ENCODE measurements at places on chromosomes 2 and 18.
A peak's percentile ranks its signal among the peaks of the same experiment; 100 is the strongest.

DNA sequence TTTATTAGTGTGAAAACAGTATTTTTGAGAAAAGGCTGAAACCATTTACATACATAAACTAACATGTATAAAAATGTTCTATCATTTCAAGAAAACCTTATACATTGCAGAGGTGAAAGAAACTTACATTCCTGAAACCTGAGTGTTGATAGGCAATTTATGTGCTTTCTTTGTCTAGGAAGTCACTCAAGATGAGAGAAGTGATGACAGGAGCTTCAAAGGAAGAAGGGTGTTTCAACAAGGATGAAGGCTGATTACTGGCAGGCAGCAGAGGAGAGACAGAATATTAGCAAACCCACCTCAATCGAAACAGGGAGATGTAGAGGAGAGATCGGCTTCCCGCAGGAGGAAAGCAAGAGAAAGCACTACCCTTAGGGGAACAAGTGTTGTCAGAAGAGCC is 124.9 kb downstream of the PRELID3A start:
- DNase-seq: no peak

GRCh38 chr2:12419803-12420202 is 296.9 kb upstream of the TRIB2 start:
- no peak for DNase-seq

GRCh38 chr18:58117786-58118403 is 73.9 kb downstream of the NEDD4L start:
- DNase-seq: peak; percentile 76

DNA sequence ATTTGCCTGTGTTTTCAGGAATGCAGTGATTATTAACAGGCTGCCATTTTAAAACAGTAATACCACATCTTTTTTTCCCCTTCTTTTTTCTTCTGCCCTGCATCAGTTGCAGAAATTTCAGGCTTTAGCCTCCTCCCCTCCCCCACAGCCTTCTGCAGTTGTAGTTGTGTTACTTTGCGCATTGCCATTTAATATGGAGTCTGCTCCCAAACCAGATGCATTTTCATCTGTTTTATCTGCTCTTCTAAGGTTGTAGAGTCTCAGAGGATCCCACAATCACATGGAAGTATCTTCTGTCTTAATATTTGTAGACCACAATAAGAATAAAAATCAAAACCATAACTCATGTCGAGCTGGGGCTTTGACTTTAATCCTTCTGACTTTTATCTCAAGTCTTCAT is 3.8 kb downstream of the ASXL3 start:
- no peak for DNase-seq

- DNase-seq: no peak
Measured at GRCh38 chr2:235711527-235711926, 217.7 kb downstream of the AGAP1 start.

GRCh38 chr2:96325884-96326255 is 753 bp downstream of the ITPRIPL1 start:
- no peak for DNase-seq

- DNase-seq: no peak
Measured at GRCh38 chr18:9726936-9727335, 18.8 kb downstream of the RAB31 start.

GRCh38 chr2:71700658-71701397 is 247.5 kb downstream of the DYSF start:
- peak; percentile 80 for DNase-seq

DNA sequence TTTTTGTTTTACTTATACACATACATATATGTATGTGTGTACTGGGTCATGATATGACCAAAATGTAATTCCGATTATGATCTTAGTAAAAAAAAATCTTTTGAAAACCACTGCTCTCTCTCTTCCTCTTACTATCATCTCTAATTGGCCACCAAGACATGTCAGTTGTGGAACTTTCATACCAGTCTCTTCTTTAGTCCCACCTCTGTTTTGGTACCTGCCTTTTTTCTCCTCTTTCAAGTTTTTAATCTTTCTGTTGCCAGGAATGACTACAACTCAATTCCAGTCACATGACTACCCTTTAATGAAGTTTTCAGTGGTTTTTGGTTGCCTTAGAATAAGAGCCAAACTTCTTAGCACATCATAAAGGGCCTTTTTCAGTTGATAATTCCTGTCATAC is 17.1 kb downstream of the RBM44 start:
- DNase-seq: no peak

DNA sequence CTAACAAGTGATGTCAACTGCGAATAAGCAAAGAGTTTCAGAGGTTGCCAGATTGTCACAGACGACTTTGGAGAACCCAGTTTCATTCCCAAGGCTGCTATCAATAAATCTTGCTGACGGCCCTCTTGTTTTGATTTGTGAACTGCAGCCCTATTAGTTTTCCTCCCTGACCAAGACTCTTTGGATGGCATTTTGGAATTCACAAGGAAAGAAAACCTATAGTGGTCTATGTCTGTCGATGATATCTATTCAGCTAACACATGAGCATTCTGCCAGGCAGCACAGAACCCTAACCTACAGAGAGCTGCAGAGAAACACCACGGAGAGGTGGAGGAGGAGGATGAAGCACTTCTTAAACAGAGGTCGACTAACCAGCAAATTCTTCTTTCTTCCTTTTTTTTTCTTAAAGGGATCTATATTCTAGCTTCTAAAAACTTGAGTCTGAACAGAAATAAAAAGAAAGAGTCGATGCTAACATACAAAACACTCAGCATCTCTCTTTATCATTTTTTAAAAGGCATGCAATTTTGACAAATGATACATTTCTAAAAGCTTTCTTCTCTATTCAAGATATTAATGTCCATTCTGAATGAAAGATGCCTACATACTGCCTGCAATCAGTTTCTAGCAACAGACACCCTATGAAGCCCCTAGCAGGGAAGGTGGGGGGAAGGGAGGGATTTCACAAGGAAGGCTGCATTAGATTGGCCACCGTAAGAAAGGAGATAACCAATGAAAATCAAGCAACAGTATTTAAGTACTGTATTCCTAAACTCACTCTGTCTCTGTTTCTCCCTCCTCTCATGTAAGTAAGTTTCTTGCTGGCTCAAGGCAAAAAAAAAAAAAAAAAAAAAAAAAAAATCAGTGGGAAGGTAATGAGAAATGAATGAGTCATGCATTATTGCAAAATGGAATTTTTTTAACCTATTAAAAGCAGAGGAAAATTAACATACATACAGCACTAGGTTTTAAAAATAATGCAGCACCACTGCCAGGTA is 83.0 kb upstream of the CHRNA1 start:
- peak; percentile 91 for DNase-seq

- DNase-seq: peak; percentile 39
Measured at GRCh38 chr2:226031647-226032501, 632.4 kb downstream of the NYAP2 start.

DNA sequence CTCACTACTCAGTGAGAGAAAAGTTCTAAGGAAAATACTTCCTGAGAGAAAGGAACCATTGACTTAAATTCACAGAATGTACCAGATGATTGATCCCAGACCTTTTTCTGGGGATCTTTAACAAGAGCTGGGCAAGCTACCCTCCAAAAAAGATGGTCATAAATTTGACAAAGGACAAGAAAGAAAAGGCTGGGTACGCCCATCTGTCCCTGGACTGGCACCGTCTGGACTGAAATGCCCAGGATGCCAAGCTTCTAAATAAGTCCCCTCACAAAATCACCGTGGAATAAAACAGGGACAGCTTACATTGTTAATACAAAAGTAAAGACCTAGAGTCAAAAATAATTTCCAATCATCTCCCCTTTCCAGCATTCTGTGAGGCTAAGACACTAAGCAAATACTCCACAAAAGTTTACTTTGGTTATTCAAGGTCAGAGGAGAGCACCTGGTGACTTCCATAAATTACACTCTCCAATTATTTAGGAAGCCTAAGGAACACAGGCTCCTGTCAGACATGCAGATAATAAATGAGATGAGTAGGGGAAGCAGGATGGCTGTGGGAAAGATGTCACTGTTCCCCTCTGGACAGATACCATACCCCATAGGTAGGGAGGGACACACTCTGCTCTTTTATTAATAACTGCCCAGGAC is 69.9 kb downstream of the UXS1 start:
- no peak for DNase-seq

DNA sequence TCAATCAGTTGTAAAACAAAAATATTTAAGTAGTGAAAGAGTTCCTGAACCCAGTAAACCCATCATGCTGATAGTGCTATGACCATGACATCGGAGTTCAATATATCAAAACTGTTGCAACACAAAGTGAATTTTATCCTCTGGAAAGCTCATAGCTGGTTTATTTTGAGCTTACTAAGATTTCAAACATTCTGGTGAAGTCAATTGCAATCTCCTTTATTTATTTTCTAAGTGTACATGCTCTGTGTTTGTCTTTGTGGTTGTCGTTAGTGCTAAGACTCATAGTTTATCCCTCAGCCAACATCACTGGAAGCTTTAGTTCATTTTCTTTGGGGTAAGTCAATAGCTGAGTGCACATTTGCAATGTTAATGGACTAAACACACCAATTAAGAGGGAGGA is 91.9 kb downstream of the QPCT start:
- DNase-seq: peak; percentile 10

DNA sequence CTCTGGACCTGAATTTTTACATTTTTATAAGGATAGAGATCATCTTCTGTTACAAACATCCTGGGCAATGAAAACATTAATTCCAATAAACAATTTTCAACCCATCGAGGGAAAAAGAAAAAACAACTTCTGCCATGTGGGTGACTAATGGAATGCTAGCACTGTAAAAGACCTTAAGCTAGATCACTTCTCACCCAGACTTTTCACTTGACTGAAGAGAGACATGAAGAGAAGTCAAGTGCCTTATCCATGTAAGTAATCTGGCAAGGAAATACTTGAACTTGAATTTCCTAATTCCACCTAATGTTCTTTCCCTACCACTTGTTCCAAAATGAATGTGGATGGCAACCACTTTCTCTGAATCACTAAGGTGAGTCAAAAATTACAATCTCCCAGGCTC is 98.3 kb upstream of the ACVR1C start:
- no peak for DNase-seq

DNA sequence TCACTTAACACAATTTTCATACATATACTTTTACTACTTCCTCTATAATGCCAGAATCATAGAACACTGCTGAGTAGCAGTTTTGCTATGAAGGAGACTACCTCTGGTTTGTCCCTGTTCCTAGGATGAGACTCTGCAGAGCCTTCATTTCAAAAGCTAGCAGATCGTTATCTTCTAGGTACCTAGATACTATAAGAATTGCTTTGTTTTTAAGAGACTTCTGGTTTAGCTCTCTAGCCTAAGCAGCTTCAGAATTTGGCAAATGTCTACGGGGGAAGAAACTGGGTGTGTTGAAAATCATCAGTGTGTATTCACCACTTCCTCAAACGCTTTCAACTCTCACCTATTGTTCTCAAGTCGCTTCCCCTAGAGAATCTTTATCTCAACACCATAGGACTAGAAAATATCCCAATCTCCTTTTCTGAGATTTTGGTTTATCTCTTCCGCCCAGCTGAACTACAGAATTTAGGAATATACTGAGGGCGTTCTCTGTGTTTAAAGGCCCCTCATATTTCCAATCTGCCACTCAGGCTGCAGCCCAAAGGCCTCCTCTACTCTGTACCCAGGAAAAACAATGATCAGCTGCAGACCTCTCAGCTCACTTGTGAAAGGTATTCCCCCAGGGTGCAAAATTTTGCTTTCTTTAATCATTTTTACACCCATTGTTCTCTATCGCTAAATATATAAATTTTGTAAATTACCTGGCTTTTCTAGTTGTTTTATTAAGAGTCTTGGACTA is 28.7 kb downstream of the SMAD2 start:
- no peak for DNase-seq

DNA sequence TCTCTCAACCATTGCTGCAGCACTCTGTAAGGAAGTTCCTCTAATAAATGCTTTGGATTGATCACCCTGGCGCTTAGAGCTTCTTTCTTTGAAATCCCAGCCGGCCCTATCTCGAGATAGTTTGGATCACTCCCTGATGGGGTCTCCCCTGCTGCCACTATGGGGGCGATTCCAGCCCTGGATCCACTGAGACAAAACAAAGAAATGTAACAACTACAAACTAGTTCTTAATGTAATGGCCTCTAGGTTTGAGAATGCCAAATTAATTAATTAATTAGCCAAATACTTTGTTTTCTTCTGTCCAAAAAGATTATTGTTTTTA is 15.2 kb downstream of the SRSF7 start:
- DNase-seq: no peak

DNA sequence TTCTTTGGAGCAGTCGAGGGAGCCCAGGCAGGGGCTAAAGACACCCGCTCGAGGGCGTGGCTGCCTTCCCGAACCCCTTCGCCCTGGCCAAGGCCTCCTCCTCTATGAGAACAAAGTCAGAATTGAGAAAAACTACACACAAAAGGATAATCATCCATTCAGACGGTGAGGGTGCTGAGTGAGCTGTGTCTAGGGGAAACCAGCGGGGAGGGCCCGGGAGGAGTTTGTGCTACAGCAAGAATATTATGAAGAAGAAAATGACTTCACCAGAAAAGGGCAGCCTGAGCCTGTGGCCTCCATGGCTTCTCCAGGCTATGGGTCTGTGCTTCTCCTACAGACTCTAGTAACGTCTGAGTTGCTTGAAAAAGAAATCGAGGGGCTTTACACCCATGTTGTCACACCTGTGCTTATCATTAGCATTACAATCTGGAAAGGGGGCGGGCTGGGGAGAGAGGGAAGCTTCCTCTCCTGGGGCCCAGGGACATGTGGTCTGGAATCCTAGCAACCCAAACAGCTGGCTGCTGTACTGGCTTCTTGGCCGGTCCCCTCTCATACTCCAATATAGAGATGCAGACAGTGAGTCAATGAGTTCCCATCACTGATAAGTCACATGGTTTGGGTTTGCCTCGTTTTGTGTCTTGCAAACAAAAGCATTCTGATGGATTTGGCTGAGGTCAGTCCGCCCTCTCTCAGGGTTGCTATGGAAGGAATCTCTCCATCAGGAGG is 52.0 kb upstream of the ARL4C start:
- peak; percentile 76 for DNase-seq

GRCh38 chr18:74901362-74902146 is 303.9 kb downstream of the ZNF407 start:
- no peak for DNase-seq

DNA sequence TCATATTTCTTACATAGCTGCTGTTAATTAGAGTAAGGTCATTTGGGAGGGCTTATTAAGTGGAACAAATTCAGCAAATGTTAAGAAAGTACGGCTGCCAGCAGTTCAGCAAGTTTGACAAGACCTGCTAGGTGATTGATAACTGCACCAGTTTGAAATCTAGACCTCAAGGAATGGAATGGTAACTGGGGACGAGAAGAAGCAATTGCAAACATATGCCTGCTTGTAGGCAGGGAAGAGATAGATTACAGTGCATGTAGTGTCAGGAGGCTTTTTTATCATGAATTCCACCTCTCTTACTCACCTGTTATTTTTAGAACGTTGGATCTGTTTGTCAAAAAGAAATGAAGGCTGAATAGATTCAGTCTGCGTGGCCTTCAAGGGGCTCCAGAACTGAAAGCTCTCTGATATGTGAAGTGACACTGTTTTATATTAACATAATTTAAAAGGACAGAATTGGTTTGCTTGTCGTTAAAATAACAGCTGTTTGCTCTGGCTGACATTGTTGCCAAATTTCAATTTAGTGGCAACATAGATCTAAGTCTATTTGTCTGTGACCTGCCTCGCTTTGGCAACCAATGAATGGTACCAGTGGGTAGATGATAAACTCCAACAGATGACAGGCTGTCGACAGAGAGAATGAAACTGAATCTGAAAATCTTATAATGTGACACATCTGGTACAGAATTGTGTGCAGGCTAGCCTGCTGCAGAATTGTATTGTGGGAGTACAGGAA is 199.3 kb downstream of the ZNF407 start:
- peak; percentile 67 for DNase-seq

Measured in GM23248 (cell line).